PC-3 (cell line): ENCODE measurements at places on chromosomes 5 and 9. TPM values are rescaled to one million over a fixed set of nuclear protein-coding genes. Genes with fewer than 3 reads are reported as not detected.

DPYSL3 gene
- 19.5 and 20.6 TPM in 2 replicates for total RNA-seq

GNAQ gene
- 0.51 and 0.86 TPM in 2 replicates for total RNA-seq

REEP2 gene
- 2.4 and 2.5 TPM in 2 replicates for total RNA-seq

GLDC gene
- total RNA-seq, result 5.4 and 8.1 TPM in 2 replicates

- H3K27ac ChIP-seq, result no peak overlapping the region
- no peaks in the 10 kb centered on the region for H3K4me1 ChIP-seq
- peak; percentile 64 for DNase-seq
- H3K27me3 ChIP-seq, result no peaks in the 10 kb centered on the region
- no peaks in the 10 kb centered on the region for H3K36me3 ChIP-seq
These were observed 191.8 kb downstream of the PRR16 start for GRCh38 chr5:120655828-120656435.

DNA sequence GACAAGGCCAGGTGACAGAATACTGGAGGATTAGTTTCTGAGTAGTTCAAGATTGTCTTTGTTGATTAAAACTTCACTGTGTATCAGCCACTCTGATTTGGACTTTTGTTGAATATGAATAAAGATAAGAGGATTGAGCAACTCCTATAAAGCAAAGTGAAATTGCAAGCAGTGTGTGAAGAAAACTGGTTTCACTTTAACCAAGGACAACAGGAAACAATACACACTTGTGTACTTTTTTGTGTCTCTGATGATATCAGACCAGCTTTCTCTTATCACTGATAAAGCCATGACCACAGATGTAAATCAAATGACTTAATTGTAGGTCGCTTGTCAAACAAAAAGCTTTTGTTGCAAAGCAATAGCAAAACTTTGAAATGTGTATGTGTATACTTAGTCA, 268.6 kb downstream of the FER start:
- DNase-seq, result no peak
- H3K4me3 ChIP-seq, result no peak overlapping the region
- H3K4me1 ChIP-seq, result peaks cover 8% of the 10 kb centered on the region; the same call in 1 of the 2 replicates
- H3K36me3 ChIP-seq, result no peaks in the 10 kb centered on the region
- H3K27ac ChIP-seq, result no peak overlapping the region

DNA sequence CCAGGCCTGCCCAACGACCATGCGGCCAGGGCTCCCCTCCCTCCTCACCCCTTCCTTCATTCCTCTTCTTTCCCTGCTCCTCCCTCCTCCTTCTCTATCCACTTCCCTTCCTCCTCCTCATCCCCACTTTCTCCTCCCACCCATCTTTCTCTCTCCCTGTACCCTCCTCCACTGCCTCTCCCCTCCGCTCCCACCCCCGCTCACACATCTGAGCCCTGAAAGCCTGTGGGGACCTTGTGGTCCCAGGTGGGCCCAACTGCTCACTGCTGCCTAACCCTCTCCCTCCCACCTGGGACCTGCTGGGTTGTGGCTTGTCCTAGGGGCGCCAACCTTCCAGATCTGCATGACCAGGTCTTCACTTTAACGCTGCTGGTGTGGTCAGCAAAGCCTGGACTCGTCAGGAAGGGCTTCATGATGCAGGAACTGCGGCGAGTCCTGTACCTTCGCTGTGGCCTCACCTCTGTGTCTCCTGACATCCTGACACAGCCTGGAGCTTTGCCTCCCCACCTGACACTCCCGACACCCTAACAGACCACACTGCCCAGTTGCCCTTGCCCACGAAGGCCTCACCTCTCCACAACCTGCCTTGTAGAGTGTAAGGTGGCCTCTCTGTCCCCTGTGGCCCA, 34.6 kb downstream of the C5orf15 start:
- no peak overlapping the region for H3K27ac ChIP-seq
- no peaks in the 10 kb centered on the region for H3K36me3 ChIP-seq
- no peaks in the 10 kb centered on the region for H3K27me3 ChIP-seq
- no peak overlapping the region for H3K4me3 ChIP-seq
- DNase-seq, result no peak
- no peaks in the 10 kb centered on the region for H3K4me1 ChIP-seq
